Dermis blood vessel endothelial cell (primary cell): ENCODE measurements at places on chromosomes 3 and 15. TPM values are rescaled to one million over a fixed set of nuclear protein-coding genes. Genes with fewer than 3 reads are reported as not detected.

- peak; percentile 27 for DNase-seq
Measured at GRCh38 chr15:61584410-61584809, 355.3 kb upstream of the RORA start.

GRCh38 chr3:98650971-98651779, 57.8 kb upstream of the CPOX start:
- DNase-seq = no peak

The DIS3L gene
- total RNA-seq = 36.1 and 37.0 TPM in 2 replicates

DNA sequence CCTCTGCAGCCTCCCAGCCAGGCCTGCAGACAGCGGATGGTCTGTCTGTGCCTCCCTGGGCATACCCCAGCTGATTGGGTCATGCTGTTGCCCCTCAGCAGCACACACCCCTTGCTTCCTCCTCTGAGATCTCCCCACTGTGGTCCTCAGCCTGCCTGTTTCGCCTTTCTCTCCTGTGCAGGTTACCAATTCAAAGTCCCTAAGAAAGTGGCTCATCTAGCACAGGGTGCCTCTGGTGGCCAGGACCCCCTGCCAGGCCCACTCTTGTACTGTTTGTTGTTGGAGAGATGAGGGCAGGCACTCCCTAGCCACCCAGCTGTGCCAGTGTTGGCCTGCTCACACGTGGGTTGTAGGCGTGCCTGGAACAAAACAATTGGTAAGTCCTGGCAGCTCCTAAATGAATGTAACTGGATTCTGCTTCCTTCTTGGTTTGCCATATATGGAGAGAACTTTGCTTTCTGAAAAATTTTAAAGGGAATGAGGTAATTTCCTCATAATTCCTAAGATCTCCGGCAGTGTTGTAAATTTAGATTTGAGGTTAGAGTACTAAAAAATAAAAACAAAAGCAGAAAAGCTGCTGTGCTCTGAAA, 213.2 kb upstream of the IL12A start:
- peak; percentile 95 for DNase-seq

GRCh38 chr15:99453637-99454030, 112.2 kb upstream of the MEF2A start:
- DNase-seq = no peak

DNA sequence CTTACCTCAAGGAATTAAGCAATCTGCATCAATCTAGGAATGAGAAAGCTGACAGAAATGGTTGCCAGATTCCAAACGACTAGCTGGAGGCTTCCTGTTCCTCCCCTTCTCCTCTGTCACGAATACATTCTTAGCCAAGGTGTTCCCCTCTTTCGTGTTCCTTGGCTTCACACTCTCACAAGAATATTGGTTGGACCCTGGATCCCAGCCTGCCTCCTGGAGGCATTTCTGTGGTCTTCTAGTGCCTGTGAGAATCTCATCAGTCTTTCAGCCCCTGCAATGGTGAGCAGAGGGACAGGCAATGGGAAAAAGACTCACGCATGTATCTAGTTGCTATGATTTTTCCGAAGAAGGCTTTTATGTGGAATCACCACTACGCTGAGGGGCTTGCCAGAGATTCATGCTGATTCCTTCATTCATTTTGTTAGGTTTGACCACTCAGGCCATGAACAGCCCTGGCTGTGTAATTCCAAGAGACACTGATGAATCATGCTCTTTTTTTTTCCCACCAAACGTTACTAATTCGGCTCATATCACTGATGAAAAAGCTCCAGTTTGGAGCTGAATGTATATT, 1.6 kb upstream of the P3H2 start:
- DNase-seq = no peak

GRCh38 chr3:180229113-180229512, 192.4 kb upstream of the PEX5L start:
- DNase-seq = no peak

DNA sequence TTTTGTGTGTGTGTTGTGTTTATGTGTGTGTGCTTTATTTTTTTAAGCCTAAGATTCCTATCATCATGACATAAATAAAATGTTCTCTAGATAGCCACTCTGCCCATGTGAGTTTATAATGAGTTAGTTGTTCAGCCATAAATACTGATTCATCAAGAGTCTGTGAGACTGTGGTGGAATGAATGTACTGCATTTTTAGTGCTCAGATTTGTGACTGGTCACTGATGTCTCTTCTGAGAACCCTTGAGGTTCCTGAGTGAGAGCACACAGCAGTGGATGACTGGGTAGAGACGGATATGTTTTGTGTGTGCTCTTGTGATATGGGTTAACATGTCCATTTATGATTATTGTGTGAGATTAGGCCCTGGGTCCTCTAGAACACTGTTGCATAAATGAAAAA, 51.2 kb downstream of the SETD5 start:
- no peak for DNase-seq

The NUP210 gene
- total RNA-seq = 2.6 and 9.0 TPM in 2 replicates

DNA sequence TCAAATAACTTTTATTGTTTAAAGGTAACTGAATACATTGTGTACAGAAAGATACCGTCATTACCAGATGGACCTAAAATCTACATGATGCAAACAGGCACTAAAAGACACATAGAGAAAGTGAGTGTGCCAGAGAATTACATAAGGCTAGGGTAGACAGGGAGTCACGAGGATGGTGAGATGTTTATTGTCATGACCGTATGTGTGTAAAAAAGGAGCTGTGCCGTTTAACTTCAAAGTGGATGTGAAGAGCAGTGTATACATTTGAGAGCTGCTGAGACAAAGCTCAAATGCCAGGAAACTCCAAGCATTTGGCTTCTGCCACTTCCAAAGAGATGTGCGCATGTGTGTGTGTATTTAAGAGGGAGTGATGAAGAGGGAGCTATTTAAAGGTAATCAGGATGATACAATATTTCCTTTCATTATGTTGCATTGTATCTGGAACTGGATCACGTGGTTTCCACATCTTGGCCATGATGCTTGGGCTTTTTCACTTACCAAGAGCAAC, 51.4 kb upstream of the IGF1R start:
- DNase-seq = no peak

DNA sequence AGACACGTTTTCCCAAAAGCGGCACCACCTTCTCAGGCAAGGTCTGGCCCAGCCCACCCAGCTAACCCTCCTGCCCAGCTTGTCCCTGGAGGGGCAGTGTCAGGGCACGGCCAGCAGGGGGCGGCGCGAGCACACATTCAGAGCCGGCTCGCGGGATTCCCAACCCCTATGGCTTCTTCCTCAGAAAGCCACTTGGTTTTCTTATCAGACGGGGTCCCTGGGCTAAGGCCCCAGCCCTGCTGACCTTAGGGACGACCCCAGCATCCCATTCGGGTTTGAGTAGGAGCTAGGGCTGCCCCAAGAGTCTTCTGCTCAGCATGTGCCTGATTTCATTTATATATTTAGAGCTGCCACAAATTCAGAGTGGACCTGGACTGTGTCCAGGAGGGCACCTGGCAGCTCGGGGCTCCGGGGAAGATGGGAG, 14.5 kb downstream of the RLBP1 start:
- DNase-seq = peak; percentile 84

GRCh38 chr3:170701696-170702678, 116.1 kb upstream of the SLC7A14 start:
- DNase-seq = no peak

The CIB2 gene
- 1.5 and 2.5 TPM in 2 replicates for total RNA-seq

DNA sequence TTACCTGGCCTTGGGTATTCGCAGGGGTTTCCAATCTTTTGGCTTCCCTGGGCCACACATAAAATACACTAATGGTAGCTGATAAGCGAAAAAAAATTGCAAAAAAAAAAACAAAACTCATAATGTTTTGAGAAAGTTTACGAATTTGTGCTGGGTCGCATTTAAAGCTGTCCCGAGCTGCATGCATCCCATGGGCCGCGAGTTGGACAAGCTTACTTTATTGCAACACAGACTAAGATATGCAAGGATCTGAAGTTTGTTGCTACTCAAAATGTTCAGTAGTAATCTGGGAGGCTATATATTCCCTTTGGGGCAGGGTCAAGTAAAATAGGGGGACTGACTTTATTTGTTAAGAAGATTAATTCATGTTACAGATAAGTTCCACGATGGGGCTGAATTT, 247.9 kb downstream of the CD47 start:
- no peak for DNase-seq

DNA sequence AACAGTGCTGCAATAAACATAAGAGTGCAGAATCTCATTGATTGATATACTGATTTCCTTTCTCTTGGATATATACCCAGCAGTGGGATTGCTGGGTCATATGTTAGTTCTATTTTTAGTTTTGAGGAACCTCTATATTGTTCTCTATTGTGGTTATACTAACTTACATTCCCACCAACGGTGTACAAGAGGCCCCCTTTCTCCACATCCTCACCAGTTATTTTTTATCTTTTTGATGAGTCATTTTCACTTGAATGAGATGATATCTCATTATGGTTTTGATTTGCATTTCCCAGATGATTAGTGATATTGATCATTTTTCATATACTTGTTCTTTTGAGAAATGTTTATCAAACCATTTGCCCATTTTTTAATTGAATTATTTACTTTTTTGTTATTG, 12.4 kb upstream of the IREB2 start:
- no peak for DNase-seq

- DNase-seq = peak; percentile 56
Measured at GRCh38 chr3:161221806-161222600, 892 bp downstream of the NMD3 start.

DNA sequence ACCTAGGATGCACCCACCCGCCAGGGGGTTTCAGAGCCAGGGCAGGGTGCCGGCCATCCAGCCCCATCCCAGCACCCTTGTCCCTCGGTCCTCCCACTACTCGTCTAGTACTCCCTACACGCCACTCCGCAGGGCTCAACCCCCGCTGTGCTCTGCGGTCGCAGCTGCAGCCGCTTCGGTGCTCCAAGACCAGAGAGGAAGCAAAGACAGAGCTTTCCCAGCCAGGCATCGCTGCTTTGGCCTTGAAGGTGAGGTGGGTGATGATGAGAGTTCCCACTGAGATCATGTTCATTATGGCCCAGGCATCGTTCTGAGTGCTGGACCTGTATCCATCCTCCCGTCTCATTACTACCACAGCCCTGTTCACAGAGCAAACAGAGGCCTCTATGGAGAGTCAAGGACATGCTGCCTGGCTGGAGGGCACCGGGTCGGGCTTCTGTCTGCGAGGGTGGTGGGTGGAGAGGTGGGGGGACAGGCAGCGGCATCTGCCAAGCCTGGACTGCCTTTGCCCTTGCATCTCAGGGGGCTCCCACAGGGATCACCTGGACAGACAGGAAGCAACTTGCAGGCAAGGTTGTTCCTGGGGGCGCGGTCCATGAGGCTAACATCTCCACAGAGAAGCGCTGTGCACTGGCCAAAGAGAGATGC, 66.9 kb downstream of the KLF13 start:
- DNase-seq = no peak
